ENCODE measurements at places on chromosomes 12 and 14.

DNA sequence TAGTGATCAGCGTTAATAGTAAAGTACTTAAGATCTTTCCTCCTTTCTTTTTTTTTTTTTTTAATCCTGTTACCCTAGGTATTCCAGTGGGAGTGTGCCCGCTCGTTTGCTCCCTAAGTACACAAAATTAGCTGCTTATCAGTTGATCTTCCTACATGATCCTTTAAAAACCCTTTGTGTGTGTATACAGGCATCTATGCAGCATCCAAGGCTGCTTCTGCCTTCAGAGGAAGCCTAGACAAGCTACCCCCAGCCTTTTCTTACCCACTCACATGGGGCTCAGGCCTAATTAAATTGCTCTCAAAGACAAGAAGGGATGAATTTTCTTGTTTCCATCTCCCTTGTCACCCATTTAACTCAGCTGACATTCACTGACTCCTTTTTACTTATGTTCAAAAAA, 343.4 kb upstream of the LMO3 start:
- no peak for DNase-seq

GRCh38 chr14:58455593-58456265, 28.2 kb downstream of the KIAA0586 start:
- DNase-seq: no peak

GRCh38 chr12:57864442-57865083, 18.0 kb upstream of the CTDSP2 start:
- DNase-seq: no peak

DNA sequence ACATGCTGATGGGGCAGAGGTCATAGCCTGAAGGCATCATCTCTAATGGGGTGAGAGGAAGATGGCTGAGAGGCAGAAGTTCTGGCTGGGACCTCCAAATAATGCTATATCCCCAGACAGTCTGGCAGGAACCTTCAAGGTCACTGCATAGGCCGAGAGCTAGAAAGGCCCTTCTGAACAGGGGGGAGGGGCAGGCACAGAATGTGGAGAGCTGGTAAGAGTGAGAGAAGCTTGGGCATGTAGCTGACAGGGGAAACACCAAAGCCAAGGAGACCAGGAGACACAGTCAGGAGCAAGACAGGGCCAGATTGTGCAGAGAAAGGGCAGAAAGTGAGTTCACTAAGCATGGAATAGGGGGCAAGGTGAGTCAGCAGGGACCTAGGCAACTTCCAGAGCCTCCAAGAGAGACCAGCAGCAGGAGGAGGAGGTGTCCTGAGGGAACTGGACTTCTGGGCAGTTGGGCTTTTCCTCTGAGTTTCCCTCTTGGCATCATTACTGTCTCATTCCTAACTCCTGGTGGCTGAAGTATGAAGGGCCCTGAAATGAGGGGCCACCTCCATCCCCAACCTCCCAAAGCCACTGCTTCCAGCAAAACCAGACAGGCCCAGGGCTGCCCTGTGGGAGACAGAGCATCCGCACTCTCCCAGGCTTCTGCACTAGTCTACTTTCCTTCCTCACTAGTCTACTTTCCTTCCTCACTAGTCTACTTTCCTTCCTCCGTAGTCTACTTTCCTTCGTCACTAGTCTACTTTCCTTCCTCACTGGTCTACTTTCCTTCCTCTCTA, 17.1 kb downstream of the ANO2 start:
- no peak for DNase-seq

GRCh38 chr14:89992273-89992672, 36.5 kb downstream of the TDP1 start:
- DNase-seq: no peak

- no peak for DNase-seq
These were observed 4.5 kb upstream of the KRT71 start for GRCh38 chr12:52557476-52557875.

- DNase-seq: no peak
These were observed 296.5 kb downstream of the TMEM132D start for GRCh38 chr12:129607301-129607700.

DNA sequence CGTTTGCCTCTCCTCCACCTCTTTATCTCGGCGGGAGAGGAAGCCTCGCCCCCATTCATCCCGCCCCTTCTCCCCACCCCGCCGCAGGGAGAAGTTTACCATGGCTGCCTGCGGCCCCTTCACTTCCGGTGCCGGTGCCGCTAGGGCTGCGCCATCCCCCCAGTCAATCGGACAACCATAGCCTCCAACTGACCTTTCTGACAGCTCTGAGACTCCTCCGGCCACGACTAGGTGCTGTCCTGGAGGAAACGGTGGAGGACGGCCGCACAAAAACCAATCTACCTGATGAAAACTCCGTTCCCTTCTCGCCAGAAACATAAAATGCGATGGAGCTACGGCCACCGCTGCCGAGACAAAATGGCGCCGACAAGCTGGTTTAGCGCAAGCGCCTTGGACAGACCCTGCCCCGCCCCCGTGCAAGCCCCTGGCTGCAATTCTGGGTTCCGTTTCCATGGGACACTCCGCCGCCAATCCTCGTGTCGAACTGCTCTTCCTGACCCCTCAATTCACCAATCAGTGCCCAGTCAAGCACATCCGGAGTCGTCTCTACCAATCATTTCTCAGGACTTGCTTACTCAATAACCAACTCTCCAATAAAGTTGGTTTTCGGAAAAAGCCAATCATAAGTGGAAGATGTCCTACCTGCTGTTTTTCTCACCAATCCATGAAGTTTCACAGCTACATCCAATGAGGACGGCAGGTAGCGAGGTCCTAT, 436 bp upstream of the ARID4A start:
- peak; percentile 99 for DNase-seq

- no peak for DNase-seq
These were observed 1123.6 kb upstream of the SEL1L start for GRCh38 chr14:82657186-82657675.

GRCh38 chr14:41699486-41699885, 92.8 kb downstream of the LRFN5 start:
- DNase-seq: no peak

All from COR-L47 (cell line).